ENCODE measurements at places on chromosomes 2 and 18.

GRCh38 chr2:168003876-168004275, 243.5 kb downstream of the STK39 start:
- DNase-seq = no peak

DNA sequence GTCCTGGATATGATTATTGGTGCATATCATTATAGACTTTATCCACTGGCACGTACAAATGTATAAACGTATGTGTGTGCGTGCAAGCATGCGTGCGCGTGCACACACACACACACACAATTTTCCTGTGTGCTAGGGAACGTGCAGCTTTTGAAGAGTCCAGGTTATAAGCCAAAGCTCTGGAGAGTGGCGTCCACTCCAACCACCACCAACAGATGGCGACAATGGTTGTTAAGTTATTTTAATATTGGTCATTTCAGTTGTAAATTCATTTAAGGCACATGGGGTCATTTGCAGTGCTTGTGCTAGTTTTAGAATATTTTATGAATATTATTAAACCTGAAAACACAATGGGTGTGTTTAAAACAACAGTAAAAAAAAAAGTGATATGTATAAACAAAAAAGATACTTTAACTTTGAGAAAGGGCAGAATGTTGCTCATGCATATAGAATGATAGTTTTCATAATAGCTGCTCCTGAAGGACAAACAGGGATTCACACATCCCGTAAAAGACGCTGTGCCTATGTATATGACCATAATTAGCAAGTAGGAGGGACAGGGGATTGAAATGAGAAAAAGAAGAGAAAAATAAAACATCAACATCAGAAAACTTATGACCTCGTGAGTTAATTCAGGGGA, 124.2 kb upstream of the ITGB6 start:
- no peak for DNase-seq

DNA sequence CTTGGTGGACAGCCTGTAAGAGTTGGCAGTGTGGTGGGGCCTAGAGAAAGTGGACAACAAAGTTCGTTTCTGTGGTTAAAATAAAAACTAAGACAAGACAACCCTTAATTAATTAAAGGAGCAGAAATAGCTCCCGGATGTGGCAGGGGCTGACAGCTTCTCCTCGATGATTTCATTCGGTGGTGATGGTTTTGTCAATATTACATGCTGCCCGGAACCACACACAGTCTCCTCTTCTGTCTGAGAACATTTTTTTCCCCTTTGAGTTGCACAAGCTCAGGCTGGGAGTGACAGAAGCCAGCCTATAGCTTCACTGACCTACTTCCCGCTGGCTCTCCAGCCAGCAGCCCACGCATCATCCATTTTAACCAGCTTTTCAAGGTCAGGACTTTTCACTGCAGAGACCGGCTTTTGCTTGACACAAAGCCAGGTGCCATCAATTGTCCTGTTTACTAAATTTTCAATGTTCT, 378.8 kb downstream of the SLC4A3 start:
- peak; percentile 38 for DNase-seq

- no peak for DNase-seq
Measured at GRCh38 chr2:237885931-237886684, 26.7 kb downstream of the RAMP1 start.

DNA sequence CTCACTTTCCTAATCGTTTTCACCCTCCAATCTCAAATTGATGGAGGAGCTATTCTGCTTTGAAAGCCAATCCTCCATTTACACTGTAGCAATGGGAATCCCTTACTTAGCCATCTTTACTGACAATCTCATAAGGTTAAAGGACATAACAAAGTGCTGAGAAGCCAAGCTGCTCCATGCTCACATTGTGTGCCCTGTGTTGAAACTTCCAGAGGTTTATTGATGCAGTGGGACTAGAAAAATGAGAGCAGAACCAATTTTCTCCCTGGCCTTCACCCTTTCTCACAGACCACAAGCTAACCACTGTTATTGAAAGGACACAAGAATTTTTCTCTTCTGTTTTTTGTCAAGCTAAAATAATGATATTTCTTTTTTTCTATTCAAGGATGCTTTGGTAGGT, 63.8 kb downstream of the CSRNP3 start:
- DNase-seq = no peak

DNA sequence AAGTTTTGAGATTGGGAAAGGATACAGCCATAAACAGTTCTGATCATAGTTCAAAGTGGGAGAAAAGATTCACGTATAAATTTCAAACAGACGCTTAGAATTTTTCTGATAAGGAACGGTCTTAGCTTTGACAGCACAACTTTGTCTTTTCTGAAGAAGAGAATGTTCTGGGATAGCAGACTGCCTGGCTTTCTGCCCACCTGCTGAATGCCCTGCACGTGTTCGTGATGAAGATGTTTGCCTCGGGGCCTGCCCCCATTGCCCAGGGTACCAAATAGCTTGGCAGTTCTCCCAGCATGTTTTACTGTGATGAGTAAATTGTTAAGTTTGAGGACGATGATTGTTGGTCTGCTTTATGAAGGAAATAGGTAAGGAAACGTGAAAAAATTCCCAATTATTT, 4.6 kb downstream of the MRPL33 start:
- no peak for DNase-seq

GRCh38 chr2:231341100-231341499, 54.4 kb upstream of the B3GNT7 start:
- DNase-seq = no peak

- DNase-seq = no peak
Measured at GRCh38 chr2:96485350-96485749, 19.8 kb downstream of the NEURL3 start.

GRCh38 chr2:240931319-240931949, 25.3 kb downstream of the CROCC2 start:
- no peak for DNase-seq

DNA sequence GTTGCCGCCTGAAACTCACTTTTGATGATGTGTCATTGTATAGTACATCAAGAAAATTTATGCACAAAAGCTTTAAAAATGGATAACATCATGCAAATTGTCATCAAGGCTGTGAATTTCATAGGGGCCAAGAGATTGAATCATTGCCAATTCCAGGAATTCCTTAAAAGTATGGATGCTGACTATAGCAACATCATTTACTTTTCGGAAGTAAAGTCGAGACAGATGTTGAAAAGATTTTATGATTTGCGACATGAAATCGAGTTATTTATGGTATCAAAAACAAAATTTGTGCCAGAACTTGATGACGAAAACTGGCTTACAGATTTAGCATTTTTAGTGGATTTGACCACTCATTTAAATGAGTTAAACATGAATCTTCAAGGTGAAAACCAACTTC, 56.3 kb downstream of the ASB1 start:
- no peak for DNase-seq

DNA sequence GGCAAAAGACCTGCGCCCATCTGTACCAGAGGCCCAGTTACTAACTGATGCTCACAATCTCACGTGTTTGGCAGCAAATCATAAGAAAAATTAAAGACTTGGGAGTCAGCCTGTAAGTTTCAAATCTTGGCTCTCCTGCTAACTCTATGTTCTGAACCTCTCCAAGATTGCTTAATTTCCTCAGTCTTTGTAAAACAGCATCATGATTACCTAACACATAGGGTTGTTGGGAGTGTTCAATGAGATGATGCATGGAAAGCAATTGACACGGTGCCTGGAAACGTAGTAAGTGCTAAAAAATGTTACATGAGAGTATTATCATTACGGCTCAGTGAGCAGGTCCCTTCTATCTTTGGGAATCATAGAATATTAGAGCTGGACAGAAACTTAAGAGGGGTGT, 497.6 kb upstream of the TCF4 start:
- DNase-seq = no peak

- DNase-seq = no peak
Measured at GRCh38 chr2:60028849-60029565, 524.4 kb downstream of the BCL11A start.

DNA sequence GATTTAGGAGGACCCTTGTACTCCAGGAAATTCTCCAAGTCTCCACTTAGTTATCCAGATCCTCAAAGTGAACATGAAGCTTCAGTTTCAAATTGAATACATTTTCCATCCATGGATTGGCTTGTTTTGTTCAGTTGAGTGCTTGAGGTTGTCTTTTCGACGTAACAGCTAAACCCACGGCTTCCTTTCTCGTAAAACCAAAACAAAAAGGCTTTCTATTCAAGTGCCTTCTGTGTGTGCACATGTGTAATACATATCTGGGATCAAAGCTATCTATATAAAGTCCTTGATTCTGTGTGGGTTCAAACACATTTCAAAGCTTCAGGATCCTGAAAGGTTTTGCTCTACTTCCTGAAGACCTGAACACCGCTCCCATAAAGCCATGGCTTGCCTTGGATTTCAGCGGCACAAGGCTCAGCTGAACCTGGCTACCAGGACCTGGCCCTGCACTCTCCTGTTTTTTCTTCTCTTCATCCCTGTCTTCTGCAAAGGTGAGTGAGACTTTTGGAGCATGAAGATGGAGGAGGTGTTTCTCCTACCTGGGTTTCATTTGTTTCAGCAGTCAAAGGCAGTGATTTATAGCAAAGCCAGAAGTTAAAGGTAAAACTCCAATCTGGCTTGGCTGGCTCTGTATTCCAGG, at the start of gene CTLA4:
CTLA4 (plus strand) TSS at position 211 of the 640 bp plus-strand sequence; CDS start at position 383, 172 bp downstream.
- DNase-seq = no peak

GRCh38 chr2:41955316-41956043, 92.3 kb upstream of the PKDCC start:
- no peak for DNase-seq

DNA sequence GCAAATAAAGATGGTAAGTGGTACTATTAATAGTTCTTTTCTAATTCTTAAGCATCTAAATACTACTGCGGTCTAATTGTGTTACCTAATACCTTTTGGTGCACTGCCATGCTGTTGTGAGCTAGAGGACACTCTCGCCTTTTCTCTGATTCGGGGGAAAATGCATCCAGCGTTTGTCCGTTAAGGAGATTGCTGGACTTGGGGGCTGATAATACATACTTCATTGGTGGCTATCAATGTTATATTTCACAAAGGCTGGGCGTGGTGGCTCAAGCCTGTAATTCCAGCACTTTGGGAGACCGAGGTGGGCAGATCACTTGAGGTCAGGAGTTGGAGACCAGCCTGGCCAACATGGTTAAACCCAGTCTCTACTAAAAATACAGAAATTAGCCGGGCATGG, 141.7 kb upstream of the TWIST2 start:
- DNase-seq = no peak

DNA sequence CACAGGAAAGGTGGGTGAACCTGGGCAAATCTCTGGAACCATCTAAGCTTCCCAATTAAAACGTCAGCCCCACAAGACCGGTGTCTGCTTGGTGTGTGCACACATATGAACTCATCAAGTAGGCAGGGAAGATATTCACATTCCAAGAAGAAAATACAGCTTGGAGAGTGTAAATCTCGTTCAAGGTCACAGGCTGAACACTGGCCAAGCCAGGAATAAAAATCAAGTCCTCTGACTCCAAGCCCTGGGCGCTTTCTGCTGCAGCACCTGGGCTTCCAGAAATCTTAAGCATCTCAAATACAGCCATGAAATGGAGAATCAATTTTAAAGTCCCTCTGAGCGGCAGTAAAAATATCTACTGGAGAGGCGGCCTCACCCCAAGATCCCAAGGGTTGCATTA, 150.9 kb downstream of the TWIST2 start:
- DNase-seq = no peak

GRCh38 chr2:239189711-239190131, 211.1 kb downstream of the HDAC4 start:
- DNase-seq = no peak

- no peak for DNase-seq
Measured at GRCh38 chr18:26322890-26323653, 96.8 kb downstream of the TAF4B start.

GRCh38 chr2:85541753-85542457, 2.9 kb downstream of the MAT2A start:
- DNase-seq = no peak

DNA sequence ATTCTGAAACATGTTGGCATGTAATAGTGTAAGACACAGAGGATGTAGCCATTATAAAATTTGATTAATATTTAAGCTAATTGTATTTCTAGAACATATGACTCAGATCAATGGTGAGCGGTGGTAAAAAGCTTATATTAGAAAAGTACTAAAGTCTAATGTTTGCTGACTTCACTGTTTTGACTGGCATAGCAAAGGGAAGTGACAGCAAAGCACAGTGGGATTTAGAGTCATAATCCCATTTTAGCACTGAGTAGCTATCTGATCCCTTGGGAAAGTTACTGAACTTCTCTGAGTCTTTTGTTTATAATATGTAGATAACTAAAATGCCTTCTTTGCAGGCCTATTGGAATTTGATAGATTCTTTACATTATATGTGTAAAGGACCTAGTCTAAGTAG, 60.4 kb downstream of the KIAA1328 start:
- no peak for DNase-seq

DNA sequence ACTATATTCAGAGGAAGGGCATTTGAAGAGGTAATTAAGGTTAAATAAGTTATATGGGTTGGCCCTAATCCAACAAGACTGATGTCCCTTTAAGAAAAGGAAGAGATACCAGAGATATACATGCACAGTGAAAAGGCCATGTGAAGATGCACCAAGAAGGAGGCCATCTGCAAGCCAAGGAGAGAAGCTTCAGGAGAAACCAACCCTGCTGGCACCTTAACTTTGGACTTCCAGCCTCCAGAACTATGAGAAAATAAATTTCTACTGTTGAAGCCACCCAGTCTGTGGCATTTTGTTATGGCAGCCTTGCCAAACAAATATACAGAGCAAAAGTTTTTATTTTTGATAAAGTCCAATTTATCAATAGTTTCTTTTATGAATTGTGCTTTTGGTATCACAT, 51.0 kb downstream of the MAP4K3 start:
- no peak for DNase-seq

DNA sequence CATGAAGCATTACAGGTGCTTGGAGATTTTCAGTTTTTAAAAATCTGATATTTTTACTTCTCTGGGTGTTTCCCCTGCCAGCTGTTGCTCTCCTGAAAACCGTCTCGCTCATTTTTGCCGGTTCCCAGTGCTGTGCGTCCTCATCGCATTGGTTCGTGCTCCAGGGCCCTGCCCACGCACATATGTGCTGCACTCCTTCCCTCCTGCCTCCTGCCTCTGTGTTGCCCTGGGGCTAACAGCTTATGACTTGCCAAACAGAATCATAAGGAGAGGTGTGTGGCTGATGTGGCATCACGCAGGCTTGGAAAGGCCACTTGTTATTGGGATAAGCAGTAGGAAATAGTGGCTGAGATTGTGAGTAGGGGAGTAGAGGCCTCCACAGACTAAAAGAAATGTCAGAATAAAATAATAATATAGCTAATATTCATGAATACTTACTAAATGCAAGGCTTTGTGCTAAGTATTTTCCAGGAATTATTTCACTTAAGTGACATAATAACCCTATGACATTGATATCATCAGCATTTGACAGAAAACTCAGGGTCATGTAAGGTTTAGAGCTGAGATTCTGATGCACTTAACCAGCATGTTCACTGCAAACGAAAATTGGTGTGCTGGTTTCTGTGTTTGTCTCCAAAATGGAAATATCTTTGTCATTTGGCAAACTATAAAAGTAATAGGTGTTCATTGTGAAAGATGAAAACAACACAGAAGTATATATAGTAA, 53.5 kb downstream of the SLC4A1AP start:
- DNase-seq = no peak

DNA sequence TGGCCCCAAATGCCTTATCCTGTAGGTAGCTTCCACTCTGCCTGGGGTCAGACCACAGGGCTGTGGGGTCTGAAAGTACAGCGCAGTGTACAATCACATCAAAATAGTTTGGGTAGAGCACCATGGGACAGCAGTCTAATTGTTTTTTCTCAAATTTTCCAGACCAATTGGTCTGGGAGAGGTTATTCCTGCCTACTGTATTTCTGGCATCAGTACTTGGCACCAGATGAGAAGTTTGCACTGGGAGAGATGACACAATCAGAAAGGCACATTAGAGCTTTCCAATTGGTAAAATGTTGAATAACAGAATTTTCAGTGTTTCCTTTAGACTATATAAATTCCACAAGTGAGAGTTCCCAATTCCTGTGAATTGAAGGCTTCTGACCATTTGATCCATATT, 30.9 kb upstream of the LRRTM1 start:
- no peak for DNase-seq

Data from SHP77 (cell line).